ENCODE measurements at places on chromosomes 13 and 19.

- peak; percentile 59 for DNase-seq
Measured at GRCh38 chr13:21913010-21913409, 242.1 kb downstream of the FGF9 start.

- no peak for DNase-seq
Measured at GRCh38 chr19:6696239-6696820, 24.1 kb downstream of the C3 start.

- no peak for DNase-seq
Measured at GRCh38 chr19:33552928-33553279, 31.3 kb upstream of the PEPD start.

GRCh38 chr19:7901337-7901736, 2.3 kb upstream of the MAP2K7 start:
- no peak for DNase-seq

- DNase-seq: no peak
Measured at GRCh38 chr13:96252903-96253302, 163.0 kb downstream of the HS6ST3 start.
